ENCODE measurements at places on chromosomes 12 and 14.

GRCh38 chr14:76920331-76921087 lies 94.3 kb downstream of the LRRC74A start:
- DNase-seq, result no peak

DNA sequence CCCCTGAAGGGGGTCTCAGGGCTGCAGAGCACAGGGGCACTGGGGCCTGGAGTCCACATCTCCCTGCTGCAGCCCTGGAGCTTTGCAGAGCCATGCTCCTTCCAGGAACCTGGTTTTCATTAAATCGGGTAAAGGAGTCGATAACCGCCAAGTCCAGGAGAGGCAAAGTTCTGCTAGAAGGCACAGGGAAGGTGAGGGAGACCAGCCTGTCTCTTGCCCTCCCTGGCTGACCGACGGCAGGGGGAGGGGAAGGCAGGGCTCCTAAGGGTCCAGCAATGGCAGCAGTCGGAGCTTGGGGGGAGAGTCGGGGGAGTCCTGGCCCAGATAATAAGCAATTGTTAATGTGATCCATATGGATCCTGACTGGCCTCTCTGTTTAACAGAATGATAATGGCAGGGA lies 3.0 kb downstream of the FIGNL2 start:
- no peak for DNase-seq

DNA sequence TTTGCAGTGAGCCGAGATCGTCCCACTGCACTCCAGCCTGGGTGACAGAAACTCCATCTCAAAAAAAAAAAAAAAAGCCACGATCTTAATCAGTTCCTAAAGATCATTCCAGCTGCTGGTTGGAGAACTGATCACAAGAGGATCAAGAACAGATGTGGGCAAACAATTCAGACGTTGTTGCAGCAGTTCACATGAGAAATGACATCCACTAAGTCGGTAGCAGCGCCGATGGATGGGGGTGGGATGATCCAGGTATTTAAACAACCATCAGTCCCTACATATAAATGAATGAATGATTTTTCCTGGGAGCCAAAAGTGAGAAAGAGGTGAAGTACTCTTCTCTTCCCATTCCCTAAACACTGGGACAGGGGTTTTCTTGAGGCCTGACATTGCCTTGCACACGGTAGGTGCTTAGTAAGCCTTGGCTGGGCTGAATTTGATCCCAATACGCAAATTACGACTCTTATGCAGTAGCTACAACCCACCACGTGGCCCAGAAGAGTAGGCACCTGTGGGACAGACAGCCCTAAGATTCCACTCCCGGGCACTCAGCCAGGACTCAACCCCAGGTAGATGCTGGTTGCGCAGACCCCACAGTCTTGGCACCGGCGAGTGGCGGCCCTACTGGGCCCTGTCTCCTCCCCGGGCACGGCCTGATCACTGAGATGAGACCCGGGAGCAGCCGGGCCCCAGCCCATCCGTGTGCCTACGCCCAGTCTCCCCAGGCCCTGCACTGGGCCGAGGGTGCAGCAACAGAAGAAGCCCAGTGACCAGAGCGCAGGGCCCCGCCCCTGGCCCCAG lies 565 bp downstream of the SPRYD3 start:
- no peak for DNase-seq

GRCh38 chr14:93269341-93270068 lies 62.4 kb downstream of the UBR7 start:
- no peak for DNase-seq

DNA sequence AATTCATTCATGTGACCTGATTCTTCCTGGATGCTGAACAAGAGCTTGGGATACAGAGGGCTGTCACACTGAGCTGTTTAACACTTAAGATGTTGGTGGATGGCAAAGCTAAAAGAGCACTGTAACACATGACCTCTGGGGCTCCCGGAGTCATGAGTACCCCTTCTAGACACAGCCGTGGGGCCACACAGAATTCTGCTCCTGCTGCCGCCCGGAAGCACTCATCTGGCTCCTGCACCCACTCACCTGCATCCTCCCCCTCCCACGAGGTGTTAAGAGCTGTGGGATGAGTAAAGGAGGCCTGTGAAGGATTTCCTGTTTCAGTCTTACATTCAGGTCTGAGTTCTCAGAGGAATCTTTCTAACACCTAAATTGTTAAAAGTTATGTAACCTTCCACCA lies 78.0 kb upstream of the SSTR1 start:
- no peak for DNase-seq

Measured in esophagus squamous epithelium (tissue), 5 donors.